ENCODE measurements at places on chromosomes 4 and X.
A peak's percentile ranks its signal among the peaks of the same experiment; 100 is the strongest.

DNA sequence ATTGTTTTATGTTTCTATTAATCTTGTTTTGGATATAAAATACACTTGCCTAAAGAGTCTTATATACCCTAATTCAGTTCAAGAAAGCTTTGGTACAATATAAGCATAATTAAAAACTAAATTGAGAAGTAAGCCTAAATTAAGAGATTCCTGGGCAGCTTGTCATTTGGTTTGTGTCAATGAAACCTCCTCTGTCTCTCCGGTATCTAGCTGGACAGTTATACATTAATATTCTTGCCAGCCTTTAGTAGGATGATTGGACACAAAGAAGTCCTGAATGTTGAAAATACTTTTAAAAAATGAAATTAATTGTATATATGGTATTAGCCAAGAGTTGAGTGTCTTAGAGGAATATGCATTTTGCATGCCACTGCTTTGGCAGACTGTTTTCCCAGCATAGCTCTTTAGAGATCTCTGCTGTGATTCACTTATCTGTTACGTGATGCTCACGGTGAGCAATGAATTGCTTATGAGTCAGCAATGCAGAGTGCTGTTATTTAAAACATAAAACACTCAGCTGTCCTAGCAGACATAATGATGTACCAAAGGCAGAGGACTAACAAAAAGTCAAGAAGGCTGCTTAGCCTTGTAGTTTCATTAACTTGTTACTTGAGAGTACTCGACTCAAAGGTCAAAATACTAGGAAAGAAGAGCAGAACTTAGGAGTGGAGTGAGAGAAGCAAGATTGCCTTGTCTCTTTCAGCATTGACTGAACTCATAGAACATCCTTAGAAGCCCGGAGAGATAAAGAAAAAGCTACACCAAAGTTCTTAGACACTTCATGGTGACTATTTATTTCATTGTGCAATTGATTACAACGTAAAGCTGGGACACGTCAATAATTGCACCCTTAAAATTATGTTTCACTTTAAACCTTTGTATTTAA lies 1296.1 kb upstream of the PCDH7 start:
- DNase-seq = peak; percentile 48

DNA sequence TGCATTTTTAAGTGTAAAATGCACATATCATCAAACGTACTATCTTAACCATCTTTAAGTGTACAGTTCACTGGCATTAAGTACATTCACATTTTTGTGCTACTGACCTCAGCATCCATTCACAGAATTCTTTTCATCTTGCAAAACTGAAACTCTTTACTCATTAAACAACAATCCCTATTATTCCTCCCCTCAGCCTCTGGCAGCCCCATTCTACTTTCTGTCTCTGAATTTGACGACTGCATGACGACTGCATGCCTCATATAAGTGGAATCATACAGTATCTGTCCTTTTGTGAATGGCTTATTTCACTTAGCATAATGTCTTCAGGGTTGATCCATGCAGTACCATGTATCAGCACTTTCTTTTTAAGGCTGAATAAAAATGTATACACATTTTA lies 38.7 kb downstream of the CNKSR2 start:
- DNase-seq = no peak

DNA sequence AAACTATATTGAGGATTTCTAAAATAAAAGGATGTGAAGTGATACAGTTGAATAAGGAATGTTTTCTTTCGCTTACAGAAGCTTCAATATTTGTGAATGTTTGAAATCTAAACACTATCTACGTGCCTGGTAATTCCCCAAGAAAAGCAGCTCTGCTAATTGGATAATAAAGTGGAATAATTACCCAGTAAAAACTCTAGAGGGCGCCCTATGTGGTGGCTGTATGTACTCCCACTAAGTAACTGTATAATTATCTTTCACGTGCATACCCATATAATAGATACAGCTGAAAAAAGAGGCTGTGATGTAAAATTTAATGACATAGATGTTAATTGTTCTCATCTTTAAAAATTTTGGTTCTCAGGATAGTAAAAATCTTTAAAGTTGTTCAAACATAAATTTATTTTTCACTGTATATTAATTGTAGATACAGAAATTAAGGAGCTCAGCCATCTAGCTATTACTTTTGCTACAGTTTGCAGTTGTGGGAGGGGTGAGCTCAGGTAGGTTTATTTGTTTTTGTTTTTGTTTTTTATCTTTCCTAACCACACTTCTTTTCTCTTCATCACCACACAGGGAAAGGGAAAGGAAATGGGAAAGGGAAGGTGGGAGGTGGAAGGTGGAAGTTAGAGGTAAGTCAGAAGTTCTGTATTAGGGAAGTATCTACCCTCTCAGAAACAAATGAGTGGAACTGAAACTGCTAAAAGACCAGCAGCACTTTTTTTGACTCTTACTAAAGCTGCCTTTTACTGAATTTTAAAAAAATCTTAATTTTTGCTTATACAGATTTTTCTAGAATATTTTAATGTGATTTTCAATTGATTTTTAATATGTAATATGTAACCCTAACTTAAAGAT lies 151.7 kb upstream of the RPS6KA6 start:
- DNase-seq = no peak

DNA sequence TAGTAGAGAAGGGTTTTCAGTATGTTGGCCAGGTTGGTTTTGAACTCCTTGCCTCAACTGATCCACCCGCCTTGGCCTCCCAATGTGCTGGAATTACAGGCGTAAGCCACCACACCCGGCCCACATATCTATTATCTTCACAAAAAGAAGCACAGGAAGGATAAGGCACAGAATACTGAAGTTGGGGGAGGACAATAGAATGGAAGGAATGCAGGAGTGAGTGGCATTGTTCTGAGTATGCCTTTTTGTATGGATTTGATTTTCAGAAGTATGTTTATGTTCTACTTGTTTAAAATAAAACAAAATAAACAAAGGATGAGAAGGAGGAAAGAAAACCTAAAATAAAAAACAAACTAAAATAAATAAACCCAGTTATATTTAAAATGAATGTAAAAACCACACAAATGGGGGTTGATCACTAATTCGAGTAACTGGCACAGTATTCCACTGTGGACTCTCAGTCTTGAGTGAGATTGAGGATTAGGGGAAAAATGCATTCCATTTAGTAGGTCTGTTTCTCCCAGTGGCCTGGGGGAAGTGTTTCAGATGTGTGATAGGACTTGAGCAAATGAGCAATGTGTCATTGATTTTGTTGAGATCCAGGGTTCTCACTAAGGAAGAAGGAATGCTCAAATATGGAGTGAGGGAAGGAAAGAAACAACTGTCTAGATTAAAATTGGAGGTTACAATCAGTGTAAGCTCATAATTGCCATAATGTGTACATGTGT lies 109.0 kb upstream of the C1QTNF7 start:
- DNase-seq = no peak

- no peak for DNase-seq
These were observed 273.7 kb downstream of the DHRSX start for GRCh38 chrX:2226906-2227656.

DNA sequence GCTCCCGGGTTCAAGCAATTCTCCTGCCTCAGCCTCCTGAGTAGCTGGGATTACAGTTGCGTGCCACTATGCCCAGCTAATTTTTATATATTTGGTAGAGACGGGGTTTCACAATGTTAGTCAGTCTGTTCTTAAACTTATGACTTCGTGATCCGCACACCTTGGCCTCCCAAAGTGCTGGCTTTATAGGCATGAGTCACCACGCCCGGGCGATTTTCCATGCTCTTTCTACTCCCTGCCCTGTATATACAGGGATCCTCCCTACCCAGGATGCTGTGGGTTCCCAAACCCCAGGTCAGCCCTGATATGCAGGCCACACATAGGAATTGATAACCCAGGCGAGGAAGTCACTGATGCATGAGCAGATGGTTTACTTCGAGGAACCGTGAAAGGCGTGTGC lies 31.4 kb downstream of the SSX5 start:
- no peak for DNase-seq

GRCh38 chr4:8281519-8282133 lies 12.1 kb downstream of the HTRA3 start:
- DNase-seq = no peak

GRCh38 chr4:109383823-109384222 lies 49.8 kb upstream of the SEC24B start:
- no peak for DNase-seq

DNA sequence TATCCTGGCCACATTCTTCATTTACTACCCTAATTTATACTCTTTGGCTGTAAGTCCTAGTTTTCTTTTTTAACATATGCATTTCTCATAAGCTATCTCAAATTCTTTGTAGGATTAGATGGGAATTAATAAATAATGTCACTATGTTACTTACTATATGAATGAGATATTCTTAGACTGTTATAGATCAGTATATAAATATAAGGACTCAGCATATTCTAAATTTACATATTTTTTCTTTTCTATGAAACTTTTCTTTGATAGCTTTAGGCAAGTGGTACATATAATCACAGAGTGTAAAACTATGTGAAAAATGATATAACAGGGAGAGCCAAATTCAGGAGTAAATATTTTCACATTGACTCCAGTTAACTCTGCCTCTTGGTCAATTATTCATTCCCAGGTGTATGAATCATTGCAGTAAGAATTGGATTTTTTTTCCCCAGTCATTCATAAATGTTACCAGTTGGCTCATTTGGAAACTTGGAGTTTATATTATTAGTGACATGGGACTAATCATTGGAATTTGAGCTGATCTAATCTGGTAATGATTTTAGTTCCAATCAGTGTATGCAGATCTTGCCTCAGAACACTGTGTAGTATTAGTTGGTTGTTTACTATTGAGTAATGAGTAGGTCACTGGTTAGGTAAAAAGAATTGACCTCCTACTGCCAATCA lies 25.3 kb downstream of the FHIP1A start:
- no peak for DNase-seq

GRCh38 chrX:154321594-154321993 lies 26.0 kb downstream of the TKTL1 start:
- DNase-seq = peak; percentile 8

DNA sequence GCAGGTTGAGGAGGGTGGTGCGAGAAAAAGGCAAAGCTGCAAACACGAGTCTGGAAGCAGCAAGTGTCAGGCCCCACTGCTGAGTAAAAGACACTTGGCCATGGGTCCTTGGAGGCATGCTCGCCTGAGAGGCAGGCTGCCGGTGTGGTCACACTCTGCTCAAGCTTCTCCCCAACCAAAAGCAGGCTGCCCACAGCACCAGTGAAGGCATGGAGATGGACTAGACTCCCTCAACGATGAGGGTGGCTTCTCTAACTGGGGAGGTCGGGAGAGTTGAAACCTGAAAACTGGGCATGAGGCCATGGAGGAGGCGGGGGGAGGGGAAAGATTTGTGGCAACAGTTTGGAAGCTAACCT lies 86.5 kb downstream of the ATG4A start:
- no peak for DNase-seq

GRCh38 chr4:10619220-10619619 lies 65.3 kb downstream of the CLNK start:
- no peak for DNase-seq

GRCh38 chr4:183493246-183493645 lies 11.6 kb upstream of the ING2 start:
- DNase-seq = no peak

DNA sequence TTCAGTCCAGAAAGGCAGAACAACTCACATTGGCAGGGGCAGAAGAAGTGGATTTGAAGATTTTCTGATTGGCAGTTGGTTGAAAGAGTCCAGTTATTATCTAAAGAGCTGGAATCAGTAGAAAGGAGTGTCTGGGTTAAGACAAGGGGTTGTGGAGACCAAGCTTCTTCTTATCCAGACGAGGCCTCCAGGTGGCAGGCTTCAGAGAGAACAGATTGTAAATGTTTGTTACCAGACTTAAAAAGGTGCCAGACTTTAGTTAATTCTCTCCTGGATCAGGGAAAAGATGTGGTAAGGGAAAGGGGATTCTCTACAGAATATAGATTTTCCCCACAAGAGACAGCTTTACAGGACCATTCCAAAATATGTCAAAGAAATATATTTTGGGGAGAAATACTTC lies 36.7 kb upstream of the TLR3 start:
- no peak for DNase-seq

DNA sequence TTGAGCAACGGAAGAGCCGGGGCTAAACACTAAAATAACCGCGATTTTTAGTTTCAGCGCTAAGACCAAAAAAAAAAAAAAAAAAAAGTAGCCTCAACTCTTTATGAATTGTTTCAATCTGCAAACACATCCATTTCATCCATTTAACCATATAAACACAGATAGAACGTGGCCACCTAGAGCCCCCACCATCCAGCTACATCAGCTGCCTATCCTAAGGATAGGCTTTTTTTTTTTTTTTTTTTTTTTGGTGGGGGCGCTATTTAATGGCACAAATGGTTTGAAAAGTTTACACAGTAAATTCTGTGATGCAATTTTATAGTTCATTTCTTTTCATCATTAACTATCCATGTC lies 492 bp upstream of the HDAC8 start:
- no peak for DNase-seq

GRCh38 chr4:56313132-56313531 lies 74.2 kb downstream of the AASDH start:
- DNase-seq = no peak

- peak; percentile 95 for DNase-seq
These were observed 19.4 kb downstream of the SPRY1 start for GRCh38 chr4:123415977-123416376.

GRCh38 chr4:99696801-99697200 lies 39.2 kb upstream of the C4orf54 start:
- DNase-seq = no peak

DNA sequence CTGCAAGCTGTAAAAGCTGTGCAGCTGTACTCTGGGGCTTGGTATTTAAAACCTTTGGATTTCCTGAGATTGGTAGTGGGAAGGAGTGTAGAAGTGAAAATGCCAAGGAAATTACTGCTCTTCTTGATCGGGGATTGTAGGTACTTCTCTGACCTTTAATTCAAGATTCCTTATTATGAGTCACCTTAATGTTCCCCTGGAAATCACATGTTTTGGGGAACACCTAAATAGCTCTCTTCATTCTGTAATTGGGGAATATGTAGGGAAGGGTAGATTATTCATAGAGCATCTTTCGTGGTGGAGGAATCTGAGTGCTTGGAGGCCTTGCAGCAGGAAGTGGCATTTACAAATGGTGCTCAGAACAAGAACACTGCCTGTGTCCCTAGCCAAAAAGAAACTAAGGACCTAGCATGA lies 137.8 kb downstream of the UCHL1 start:
- DNase-seq = no peak

DNA sequence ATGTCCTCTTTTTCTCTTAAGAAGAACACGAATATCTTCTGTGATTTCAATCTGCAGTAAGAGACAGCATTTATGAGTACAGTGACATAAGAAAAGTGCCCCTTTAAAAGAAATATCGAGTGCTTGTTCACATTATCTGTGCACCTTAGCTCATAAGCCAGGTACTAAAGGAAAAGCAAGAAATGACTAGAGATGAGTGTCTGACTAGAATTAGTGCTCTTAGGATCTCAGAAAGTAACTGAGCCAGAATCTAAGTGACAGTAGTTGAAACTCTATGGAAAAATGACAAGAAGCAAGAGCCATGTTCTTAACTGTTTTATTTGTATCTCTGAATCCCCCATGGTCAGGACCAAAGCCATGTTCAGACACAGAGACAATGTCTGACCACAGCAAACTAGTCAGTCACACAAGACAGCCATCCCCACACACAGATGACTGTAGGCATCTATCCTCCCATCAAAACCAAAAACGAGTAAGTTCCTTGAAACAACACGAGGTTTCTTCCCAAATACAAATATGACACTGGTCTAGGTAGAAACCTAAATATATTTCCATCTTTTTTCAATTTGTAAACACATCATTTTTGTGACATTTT lies 36.8 kb downstream of the ACSL4 start:
- DNase-seq = no peak
